ENCODE measurements at places on chromosomes 4 and X.

DNA sequence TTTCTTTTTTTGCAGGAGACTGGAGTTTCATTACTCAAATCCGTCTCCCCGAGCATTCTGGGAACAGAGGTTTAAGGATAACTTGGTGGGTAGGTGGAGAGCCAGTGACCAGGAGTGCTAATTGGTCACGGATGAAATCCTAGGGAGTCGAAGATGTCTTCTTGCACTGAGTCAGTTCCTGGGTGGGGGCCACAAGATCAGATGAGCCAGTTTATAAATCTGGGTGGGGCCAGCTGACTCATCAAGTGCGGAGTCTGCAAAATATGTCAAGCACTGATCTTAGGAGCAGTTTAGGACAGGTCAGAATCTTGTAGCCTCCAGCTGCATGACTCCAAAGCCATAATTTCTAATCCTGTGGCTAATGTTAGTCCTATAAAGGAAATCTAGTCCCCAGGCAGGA, 741.3 kb downstream of the PCDH7 start:
- DNase-seq, result no peak

DNA sequence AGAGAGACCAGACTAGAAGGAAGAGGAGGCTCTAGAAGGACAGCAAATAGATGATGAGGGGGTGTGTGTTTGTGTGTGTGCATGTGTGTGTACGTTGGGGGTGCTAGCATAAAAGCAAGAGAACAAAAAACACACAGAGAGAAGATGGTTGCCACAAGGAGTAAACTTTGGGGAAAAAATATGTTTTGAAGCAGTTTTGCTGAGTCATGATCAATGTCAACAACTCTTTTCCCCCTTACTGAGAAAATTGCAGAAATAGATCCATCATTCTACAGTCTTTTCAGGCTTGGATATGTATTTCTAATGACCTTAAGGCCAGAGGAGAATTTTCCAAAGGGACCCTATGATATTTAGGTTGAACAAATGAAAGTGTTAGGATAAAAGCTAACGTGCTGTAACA, 89.0 kb upstream of the NHS start:
- DNase-seq, result no peak

DNA sequence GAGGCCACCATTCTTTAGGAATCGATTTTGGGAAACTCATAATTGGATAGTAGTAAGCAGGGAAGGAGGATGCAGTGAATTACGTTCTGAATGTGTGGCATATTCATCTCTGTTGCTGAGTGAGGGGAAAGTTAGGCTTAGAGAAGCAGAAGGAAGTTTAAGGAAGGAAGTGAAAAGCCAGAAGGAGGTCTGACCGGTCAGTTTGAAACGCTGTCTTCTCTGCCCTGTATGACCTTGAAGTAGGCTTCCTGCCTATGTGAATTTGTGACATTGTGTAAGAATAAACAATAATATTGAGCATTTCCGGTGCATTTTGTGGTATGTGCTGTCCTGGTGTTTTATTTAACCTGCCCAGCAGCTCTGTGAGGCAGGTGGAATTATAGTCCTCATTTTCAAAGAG, 67.3 kb downstream of the PDLIM5 start:
- DNase-seq, result no peak

DNA sequence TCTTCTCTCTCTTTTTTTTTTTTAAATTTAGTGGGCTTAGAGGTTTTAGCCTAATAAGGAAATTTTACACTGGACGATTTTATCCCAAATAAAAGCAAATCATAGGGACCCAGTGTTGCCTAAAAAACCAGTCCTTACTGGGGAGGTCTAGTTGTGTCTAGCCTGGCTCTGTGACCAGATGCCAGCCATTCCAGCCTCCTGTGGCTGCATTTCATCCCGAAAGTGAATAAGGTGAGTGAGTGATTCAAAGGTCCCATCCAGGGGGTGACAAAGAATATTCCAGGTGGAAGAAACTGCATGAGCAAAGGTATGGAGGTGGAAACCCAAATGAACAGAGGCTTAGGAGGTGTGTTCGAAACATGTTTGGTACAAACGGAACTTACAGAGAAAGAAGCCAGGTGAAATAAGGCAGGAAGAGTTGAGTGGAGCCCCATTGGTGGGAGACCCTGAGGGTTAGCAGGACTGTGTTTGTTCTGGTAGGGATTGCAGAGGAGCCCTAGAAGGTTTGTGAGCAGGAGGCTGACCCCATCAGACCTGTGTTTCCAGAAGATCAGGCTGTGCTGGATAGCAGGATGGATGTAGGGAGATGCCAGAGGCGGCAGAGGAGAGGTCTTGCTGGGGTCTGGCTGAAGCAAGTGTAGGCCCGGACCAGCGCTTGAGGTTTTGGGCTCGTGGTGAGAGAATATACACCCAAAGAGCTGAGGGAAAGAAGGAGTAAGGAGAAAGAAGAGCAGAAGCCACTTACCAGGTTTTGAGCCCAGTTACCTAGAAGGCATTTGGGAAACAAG, 31.6 kb downstream of the PTTG2 start:
- DNase-seq, result no peak

GRCh38 chrX:44072631-44073030, 99.4 kb upstream of the NDP start:
- no peak for DNase-seq

- no peak for DNase-seq
Measured at GRCh38 chrX:118694638-118695037, 32.8 kb upstream of the IL13RA1 start.

- no peak for DNase-seq
Measured at GRCh38 chrX:21972046-21972445, 31.5 kb downstream of the SMS start.

DNA sequence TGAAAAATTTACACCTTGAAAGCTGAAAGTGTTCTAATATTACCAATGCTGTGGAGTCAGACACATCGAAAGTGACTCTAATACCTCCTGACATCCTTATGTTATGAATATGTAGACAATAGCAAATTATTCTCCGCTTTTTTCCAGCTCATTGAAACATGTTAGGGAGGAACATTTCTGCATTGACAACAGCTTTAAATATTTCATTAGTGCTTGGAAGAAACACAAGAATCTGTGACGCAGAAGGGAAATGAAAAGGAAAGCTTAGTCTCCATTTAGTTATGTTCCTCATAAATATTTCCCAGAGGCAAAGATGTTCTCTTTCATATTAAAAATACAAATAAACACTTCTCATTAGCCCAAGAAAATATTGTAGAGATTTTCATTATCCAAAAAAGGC, 55.8 kb upstream of the CD99 start:
- DNase-seq, result no peak

DNA sequence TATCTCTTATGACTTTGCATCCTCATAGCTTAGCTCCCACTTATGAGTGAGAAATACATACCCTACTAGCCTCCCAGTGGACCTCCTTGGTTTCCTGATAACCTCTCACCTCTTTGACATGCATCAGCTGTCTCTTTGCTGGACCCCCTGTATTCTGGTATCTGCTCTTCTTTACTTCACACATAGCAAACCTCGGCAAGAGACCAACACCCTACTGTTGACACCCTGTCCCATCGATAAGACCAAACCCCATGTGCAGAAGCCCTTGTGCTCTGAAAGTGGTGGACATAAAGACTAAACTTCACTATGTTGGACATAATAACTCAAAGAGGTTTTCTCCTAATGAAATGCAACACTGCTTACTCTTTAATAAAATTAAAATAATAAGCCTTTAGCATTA, 75.7 kb downstream of the RNF150 start:
- no peak for DNase-seq

DNA sequence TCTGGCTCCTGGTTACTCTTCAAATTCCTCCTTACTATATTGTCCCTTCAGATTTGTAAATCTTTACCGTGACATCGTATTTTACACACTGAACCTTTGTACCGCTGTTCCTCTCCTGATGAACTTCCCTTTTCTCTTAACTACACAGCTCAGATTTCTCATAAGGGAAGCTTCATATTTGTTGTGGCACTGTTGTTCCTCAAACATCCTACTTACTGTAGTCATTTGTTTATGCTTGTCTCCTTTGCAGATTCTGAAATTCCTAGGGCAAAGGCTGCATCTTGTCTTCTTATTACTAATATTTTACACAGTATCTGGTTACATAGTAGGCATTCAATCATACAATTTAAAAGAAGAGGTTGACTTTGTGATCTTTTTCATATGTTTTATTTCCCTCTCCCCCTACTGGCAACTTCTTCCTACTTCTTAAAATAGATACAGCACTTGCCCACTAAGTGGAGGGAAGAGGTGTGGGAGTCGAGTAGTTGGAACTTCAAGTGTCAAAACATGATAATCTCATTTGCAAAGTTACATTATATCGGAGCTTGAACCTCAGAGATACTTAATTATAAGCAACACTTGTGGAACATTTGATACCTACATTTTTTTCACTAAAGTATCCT, 50.0 kb downstream of the TET2 start:
- no peak for DNase-seq

GRCh38 chrX:20218836-20219505, 47.7 kb downstream of the RPS6KA3 start:
- DNase-seq, result no peak

GRCh38 chrX:2320580-2321327, 180.0 kb downstream of the DHRSX start:
- no peak for DNase-seq

DNA sequence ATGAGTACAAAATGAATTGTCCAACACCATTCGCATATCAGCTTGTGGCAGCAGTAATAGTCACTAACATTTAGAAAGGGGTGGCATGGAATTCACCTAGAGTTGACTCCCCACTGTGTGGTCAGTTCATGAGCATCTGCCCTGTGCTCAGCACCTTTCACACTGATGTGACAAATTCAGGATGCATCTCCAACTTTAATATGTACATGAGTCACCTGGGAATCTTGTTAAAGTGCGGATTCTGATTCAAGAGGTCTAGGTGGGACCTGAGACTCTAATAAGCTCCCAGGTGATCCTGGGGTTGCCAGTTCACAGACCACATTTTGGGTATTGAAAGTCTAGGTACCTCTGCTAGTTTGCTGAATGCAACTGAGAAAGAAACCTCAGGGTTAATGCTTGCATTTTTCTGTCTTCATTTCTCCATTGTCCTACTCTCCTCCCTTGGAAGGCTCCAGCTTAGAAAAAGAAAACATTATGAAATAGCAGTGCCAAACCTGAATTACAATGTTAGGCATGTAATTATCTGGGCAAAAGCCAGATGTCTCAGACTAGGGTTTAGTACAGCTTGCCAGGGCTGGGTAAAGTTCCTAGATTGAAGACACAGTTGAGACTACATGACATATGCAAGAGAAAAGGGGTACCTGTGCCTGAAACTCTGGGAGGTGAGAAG, 32.7 kb downstream of the TMSB4X start:
- no peak for DNase-seq

GRCh38 chr4:9997886-9998285, 23.4 kb downstream of the SLC2A9 start:
- DNase-seq, result no peak

- DNase-seq, result no peak
Measured at GRCh38 chrX:118345045-118345463, 852 bp upstream of the WDR44 start.

DNA sequence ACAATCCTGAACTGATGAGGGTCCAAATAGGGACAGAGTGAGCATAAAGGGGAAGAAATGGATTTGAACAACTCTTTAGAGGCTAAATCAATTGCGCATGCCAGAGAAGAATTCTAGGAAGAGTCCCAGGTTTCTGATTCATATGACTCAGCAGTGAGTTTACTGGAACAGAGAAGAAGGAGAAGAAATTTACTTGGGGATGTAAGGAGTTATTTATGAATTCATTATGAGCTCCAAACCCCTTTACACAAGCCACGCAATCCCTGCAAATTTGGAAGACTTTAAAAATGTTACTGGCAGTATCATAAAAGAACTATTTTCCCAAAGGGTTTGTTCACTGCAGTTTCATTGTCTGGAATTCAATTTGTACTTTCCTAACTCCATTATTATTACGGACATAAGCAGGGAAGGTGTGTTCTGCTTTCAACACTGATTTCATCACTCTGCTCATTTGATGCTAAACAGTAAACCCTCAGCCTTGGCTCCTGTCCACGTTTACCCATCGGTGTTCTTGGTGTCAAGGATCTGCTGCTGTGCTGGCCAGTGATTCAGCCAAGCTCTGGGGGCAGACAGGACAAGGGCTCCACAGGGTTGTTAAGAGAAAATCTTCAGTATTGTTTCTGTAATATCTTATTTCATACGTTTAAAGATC, 273.7 kb downstream of the HNRNPD start:
- no peak for DNase-seq

DNA sequence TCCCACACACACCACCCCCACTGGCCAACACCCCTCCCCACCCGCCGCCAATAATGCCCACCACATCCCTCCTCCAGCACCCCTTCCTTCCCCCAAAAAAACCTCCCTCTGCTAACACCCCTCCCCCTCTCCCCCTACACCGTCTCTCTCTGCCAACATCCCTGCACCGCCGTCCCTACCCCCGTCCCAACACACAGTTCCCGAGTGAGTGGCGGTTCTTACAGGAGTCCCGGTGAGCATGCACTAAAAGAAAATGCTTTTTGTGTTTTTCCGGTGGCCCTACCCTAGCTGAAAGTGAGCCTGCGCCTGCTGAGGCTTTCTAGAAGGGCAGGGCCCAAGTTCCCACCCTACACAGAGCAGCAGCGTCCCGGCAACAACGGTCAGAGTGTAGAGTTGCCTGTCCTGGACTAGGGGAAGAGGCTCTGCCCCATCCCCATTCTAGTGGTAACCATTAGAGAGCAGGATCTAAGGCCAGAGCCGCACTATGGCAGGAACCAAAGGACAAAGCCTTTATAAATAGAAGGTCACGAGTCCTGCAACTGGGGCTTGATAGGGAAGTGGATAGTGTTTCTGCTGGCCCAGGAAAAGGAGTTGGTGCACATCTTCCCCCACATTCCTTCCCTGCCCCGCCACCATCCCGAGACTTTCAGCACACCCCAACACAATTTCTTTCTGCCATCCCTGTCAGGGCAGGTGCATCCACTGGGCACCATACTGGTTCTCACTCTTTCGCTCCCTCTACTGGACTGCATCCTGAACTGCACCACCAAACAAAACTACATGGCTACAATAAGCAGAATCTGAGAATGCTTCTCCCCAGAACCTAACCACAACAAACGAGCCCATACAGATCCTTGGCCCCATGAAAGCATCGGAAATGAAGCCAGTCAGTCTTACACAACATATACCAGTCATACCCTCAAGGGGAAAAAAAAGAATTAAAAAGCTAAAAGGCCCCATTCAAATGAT, 78.1 kb upstream of the PAGE3 start:
- peak; percentile 26 for DNase-seq

DNA sequence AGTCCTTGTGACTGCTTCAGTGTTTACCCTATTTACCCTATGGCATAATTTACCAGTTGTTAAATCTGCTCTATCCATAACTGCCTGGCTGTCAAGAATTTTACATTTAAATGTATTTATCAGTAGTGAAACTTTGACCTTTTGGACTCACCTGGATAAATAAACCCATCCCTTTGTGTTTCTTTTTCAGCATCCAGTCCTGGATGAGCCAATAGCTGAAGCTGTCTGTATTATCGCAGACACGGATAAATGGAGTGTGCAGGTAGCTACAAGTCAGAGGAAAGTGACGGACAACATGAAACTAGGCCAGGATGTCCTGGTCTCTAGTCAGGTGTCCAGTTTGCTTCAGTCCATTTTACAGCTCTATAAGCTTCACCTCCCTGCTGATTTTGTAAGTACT, 122.4 kb downstream of the FNIP2 start:
- DNase-seq, result no peak

All from activated CD4-positive, alpha-beta T cell treated with anti-CD3 and anti-CD28 coated beads, Interleukin-2, amount 50 U/mL, for 1 hour (primary cell).